ENCODE measurements at places on chromosomes 6 and 20.

- no peak for DNase-seq
Observed at GRCh38 chr6:27785294-27785693, 126.9 kb downstream of the OR2B2 start.

DNA sequence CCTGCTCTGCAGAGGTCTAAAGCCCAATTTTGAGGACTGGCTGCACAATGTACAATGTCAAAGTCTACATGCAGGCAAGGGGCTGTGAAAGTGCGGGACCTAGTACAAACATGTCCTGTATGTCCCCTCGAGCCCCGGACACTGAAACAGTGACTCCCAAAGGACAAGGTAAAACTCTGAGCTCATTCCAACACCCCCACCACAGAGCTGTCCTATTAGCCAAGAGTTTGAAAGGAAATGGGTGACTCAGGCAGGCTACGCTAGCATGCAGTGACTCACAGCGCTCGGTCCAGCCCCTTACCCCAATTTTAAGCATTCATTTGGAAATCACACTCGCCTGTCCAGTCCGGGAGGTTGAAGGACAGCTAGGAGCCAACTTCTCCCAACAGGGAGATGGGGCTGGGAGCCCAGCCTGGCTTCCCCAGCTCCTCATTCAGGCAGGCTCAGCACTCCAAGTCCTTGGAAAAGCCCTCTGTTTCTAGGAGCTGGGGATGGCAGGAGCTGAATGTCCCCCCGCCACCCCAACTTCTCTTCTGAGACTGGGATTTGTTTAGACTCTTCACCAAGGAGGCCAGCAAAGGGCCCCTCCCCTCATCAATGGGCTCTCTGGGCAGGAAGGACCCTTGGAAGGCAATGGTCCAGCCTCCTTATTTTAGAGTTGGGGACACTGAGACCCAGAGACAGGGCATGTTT is 3.9 kb downstream of the SDC4 start:
- DNase-seq, result no peak

GRCh38 chr20:17622851-17623508 is 53.1 kb downstream of the DSTN start:
- no peak for DNase-seq

DNA sequence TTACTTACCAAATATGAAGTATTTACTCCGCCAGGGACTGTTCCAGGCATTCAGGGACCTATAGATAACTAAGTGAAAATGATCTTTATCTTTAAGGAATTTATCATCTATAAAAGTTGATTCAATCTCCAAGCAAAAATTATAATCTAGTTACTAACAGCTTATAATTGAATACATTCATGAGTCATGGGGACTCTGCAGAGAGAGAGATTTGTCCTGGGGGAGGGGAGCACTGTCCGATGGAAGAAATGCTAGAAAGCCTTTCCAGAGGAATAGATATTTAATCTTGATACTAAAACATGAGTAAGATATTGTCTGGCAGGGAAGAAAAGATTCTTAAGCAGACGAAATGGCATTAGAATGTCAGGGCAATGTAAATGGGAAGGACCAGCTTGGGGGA is 139.3 kb downstream of the CD164 start:
- DNase-seq, result no peak

DNA sequence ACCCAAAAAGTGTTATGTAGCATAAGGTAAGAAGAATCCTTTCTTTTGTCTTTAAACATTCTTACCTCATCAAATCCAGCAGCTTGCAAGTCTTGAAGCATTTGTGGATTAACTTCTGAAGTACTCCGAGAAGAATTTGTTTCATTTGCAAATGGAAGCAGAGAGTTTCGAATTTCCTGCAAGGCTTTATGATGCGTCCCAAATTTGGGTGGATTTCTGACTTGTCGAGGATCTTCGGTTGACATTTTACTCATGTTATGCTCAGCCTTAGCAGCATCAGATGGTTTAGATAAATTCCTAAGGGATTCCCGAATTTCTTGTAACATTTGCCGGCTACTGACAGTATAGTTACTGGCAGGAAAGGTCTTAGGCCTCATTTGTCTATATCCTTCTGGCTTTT is 16.2 kb downstream of the LATS1 start:
- no peak for DNase-seq

- no peak for DNase-seq
Observed at GRCh38 chr6:17768388-17768787, 61.7 kb upstream of the NUP153 start.

DNA sequence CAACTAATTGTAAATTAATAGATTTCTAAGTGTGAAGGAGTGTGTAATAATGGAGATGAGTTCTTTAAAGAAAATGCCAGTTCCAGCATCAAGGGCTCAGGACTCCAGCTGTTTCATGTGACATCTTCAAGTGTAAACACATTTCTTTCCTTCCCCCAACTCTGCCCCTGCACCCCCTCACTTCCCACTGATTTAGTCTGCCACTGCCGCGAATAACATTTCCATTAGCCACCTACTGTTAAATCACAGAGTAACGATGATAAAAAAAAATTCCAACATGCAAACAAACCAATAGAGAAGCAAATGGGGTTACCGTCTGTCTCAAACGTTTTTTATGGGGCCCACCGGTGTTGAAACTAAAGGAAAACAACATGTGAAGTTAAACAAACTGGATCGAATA is 414.3 kb downstream of the SAMD5 start:
- no peak for DNase-seq

DNA sequence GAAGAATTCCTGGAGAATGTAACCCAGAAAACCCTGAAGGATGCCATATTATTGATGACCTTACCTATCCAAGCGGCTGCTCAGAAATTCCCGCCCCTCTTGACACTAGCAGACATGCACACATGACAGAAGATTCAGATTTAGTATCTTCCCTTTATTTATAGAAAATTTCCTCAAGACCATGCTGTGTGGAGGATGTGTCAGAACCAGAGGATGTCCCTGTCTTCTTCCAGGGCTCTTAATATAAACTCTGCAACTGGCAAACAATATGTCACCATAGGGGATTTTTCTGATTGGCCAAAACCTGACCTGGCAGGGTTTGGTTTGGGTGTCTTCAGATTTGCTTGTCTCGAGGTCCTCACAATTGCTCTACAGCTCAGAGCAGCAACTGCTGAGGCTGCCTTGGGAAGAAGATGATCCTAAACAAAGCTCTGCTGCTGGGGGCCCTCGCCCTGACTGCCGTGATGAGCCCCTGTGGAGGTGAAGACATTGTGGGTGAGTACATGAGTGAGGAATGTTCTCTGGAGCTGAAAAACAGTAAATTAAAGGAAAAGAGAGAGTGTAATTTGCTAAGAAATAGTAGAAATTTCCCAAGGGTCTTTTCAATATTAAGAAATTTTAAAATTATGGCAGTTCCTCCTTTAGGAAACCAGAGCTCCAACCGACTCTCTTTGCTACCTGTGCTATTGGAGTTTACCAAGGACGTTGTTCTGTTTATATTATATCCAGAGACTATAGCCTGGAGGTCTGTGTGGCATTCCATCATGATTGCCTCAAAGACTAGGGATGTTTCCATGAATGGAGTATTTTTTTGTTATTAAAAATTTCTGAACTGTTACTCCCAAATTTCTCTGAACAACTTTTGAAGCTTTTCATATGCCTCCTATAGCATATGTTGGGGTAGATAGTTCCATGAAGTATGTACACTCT is at the start of gene HLA-DQA2:
TSS of gene HLA-DQA2 (plus strand) at position 361 of the 930 bp plus-strand sequence. CDS start at position 414, 53 bp downstream.
- DNase-seq, result no peak

DNA sequence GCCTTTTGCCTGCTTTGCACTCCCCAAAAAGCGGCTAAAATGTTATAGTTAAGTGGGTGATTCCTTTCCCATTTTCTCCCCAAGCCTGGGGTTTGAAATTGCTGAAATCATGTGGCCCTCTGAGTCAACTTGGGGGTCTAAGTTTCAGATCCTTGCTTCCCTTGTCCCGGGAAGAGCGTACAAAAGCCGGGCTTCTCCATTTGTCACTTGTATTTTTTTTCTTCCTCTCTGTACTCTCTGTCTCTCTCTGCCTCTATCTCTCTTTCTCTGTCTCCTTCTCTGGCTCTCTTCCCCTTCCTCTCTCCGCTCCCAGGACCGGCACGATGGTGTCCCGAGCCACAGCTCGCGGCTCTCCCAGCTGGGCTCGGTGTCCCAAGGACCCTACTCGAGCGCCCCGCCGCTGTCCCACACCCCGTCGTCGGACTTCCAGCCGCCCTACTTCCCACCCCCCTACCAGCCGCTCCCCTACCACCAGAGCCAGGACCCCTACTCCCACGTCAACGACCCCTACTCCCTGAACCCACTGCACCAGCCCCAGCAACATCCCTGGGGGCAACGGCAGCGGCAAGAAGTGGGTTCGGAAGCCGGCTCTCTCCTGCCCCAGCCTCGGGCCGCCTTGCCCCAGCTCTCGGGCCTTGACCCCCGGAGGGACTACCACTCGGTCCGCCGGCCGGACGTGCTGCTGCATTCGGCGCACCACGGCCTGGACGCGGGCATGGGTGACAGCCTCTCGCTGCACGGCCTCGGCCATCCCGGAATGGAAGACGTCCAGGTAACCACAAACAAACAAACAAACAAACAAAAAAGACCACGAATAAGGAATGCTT is 4.6 kb downstream of the TFAP2B start:
- DNase-seq, result no peak

- DNase-seq, result no peak
Observed at GRCh38 chr6:137218473-137218916, 690 bp downstream of the IFNGR1 start.

GRCh38 chr6:15518057-15518456 is 144.8 kb downstream of the DTNBP1 start:
- DNase-seq, result no peak

DNA sequence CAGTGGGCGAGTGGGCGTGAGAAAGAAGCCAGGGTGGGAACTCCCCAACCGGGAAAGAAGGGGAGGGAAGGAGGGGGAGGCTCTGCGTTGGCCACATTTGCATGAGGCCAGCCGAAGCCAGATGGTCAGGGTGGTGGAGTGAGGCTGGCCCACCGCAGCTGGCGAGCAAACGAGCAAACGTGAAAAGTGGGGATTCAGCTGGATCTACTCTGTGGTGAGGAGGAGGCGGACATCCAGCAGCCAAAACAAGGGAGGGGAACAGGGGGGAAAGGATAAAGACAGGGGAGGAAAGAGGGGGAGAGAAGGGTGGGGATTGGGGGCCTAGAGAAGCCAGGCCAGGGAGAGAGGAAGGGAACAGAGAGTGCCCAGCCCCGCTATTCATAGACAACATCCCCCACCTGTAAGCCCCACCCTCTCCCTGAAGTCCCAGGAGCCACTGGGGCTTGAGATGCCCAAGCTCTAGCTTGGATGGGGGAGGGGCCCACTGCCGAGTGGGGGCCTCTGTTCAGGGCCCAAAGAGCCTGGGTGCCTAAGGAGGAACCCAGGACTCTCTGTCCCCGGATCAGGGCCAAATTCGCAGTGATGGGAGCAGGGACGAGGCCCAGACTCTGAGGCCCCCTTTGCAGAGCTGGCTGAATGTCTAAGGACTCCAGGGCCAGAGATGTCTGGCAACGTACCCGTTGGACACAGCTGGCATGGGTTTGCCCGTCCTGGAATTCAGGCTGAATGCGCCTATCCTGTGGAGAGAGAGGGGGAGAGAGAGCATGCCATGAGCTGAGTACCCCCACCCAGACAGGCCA is 45.1 kb downstream of the CPNE5 start:
- no peak for DNase-seq

DNA sequence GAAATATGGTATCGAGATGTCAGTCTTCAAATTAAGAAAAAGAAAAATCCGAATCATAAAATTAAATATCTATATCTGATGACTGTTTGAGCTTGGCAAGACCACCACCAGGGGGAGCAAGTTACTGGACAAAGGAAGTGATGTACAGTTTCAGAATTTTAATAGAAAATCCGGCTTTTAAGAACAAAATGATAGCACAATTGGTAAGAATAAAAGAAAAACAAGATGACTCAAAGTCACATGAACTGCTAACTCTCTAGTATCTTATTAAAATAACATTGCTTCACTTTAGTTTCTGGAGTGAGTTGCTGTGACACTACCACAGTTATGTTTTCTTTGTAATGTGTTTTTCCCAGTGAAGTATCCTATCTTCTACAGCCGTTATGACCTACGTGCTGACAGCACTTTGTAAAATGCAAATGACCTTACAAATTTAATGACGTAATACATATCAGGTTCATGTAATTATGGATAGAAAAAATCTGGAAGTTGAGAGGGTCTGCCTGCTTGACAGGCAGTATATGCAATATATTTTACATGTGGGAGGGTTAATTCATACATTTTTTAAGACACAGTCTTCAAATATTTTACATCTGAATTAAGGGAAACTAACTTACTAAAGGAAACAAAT is 405.3 kb upstream of the HS3ST5 start:
- no peak for DNase-seq

- DNase-seq, result no peak
Observed at GRCh38 chr20:53847837-53848170, 222.6 kb downstream of the BCAS1 start.

DNA sequence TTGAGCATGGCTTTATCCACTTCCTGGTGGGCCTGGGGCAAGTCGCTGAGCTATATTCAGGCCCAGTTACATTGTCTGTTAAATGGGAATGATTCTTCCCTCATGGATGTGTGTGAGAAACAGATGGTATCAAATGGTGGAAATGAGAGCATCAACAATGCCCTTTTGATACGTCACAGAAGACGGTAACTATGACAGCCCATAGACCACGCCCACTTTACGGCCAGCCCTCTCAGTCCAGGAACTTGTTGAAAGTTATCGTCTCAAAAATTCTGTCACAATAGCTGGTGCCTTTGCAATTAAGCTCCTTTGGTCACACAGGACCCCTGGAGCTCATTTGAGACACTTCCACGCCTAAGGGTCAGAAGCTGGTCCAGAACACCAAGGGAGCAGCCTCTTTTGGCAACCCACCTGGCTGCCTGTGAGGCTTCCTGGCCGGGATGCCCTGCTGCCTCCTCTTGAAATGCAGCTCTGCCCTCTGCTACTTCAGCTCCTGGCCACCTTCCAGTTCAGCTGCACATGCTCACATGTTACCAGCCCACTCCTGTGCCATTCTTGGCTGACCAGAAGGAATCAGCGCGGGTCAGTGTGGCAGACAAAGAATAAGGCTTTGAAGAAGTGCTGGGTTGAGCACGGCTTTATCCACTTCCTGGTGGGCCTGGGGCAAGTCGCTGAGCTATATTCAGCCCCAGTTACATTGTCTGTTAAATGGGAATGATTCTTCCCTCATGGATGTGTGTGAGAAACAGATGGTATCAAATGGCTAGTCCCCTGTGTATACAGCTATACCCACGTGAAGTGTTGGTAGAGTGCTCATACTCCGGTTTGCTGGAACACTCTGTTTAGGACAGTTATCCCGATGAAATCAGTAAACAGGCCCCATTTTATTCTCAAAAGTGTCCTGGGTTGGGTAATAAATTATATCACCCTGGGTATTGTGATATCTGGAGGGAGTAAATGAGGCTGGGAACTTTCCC is 199.2 kb upstream of the SUPT3H start:
- no peak for DNase-seq
